Kidney tubule cell (primary cell): ENCODE measurements at places on chromosomes 6 and 20.

DNA sequence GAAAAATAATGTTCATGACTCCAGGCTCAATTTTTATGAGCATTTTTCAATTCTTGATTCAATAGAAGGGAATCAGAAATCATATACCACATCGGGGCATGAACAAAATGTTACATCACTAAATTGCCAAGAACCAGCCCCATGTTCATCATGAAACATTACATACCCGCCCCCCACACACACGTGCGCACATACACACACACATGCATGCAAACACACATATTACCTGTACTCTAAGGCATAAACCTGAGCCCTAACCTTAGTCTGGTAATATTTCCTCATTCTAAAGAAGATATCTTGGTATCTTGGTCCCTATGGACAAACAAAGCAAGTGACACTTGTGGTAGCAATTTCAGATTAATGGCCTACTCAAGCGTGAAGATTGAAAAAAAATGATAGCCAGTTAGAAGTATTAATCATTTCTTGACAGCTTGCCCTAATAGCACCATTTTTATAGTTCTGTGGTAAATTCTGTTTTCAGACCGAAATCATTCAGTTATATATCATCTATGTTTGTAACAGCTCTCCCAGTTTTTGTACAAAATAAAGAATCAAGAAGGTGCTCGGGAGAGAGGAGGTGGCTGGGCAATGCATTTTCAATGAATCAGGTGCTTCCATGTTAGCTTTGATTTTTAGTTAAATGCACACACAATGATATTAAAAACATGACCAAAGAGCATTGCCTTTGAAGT, 95.4 kb upstream of the DOK5 start:
- DNase-seq = no peak

DNA sequence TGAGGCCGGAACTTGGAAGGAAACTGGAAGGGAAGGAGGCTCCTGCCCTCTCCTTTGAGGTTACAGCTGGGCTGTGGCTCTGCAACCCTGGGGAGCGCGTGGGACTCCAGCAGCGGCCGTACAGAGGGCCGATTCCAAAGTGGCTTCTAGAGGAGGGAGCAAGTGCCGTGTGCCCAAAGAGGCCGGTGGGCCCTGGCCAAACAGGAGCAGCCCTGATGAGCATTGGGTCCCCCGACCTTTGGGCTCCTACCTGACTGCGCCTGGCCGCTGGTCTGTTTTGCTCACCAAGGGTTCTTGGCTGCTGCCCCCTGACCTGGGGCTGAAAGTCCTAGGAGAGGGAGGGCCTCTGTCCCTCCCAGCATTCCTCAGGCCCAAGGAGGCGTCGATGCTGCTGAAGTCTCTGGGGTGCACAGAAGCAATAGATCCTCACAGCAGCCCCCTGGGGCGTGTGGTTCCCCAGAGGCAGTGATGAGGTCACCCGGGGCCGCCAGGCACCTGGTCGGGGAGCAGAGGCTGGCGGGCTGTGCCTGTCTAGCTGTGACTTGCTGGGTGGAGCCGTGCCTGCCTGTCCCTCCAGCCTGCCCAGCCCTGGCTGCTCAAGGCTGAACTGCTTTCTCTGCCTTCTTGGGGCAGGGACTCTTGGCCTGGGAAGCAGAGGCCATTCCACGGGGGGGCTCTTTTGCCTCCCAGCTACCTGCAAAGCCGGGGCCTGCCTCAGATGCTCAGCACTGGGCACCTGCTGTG, 9.8 kb downstream of the RBM38 start:
- no peak for DNase-seq

- peak; percentile 54 for DNase-seq
Measured at GRCh38 chr6:90493332-90493731, 93.5 kb downstream of the MAP3K7 start.

DNA sequence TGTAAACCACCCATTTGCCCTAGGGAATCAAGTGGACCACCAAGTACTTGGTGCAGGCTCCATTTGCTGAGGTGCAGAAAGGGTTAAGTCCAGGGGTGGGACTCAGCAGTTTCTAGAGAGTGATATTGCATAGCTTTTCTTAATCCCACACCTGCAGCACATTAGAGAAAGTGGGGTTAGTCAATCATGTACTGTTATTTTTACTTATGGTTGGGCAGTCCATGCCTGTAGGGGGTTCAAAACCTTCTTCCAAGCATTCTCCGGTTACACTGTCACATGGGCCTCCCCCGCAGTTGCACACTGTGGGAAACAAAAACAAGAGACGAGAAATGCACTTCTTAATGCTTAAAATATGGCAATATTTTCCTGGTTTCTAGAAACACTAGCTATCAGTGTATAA, 65.5 kb downstream of the LAMA4 start:
- no peak for DNase-seq

- no peak for DNase-seq
Measured at GRCh38 chr6:562052-562676, 94.7 kb downstream of the HUS1B start.

DNA sequence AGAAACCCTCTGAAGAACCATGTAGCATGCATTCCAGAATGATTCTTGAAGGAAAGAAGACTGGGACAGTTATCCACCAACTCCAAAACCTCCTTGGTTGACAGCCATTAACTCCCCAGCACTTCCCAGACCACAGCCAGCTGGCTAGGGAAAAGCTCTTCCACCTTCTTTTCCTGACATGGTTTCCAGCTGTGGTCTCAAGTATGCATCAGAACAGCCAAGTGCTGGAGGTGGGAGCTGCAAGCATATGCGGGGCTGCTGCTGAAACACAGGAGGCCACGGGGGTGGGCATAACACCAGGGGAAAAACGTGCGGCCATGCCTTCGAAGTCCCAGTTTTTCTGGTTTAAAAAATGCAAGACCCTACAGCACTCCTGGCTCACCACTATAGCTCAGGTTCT, 108.0 kb upstream of the FAM184A start:
- no peak for DNase-seq

DNA sequence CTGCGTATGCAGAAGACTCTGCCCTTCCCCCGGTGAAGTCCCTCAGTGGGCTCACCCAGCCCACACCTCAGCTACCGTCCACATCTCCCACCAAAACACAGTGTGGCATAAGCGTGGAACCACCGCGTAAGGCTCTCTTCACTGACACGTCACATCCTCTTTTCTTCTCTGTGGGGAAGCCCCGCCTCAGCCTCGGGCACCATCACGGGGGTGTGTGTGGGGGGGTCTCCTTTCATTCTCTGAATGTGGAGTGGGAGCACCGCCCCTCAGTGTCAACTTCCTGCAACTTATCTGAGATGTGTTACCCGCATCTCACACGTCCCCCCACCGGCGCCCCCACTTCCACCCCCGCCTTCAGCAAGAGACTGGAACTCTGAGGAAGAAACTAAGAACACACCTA, 388.4 kb upstream of the JARID2 start:
- DNase-seq = no peak

GRCh38 chr6:46013639-46014038, 2.0 kb downstream of the CLIC5 start:
- DNase-seq = no peak

GRCh38 chr20:61451009-61451408, 198.9 kb downstream of the CDH4 start:
- DNase-seq = no peak

- peak; percentile 91 for DNase-seq
Measured at GRCh38 chr6:128600397-128600951, 80.1 kb upstream of the PTPRK start.

DNA sequence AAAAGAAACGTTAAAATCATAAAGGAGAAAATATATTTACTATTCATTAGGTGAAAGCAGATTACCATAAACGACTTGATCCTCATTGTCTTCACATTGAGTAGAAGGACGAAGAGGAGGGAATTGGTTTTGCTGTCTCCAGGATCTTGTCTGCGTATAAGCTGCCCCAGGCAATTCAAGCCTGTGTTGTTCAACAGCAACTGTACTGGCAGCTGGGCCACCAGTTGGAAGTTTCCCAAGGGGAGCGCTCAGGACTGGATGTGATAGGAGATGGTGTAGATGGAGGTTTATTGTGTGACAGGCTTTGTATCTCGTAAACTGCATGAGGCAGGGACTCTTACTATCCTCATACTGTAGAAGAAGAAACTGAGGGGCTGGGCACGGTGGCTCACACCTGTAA, 3.9 kb upstream of the FANCE start:
- no peak for DNase-seq

DNA sequence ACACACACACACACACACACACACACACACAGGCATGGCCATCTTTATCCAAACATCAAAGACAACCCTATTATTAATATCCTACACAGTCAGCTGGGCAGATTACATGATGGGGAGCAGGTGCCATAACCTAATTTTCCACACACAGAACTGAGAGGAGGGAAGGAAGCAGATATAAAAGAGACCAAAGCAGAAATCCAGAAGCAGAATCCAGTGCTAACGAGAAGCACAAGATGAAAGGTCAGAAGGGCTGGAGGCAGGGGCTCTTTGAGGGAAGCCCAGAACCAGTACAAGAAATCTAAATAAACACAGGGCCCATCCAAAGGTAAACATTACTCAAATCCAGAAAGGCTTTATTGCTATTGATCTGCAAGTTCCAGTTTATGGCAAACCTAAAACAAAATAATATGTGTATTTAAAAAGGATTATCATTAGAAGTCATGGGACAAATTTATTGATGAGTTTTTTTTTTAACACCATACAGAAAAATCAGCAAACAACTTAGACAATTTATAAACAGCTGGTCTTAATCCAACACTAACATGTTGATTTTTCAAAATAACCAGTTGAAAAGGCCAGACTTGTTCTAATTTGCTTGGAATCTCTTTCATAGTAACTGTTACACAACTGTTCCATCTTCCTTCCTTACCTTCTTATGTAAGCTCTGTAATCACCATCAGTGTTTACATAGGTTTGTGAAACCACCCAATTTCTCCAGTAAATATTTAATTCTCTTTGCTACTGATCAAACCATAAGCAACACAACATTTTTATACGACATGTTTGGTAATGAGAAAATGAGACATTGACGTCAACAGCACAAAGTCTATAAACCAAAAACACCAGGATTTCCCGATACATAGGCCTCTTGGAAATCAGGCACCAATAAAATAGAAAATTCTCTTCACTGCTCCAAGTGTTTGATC, 34.2 kb downstream of the SLC23A2 start:
- no peak for DNase-seq

DNA sequence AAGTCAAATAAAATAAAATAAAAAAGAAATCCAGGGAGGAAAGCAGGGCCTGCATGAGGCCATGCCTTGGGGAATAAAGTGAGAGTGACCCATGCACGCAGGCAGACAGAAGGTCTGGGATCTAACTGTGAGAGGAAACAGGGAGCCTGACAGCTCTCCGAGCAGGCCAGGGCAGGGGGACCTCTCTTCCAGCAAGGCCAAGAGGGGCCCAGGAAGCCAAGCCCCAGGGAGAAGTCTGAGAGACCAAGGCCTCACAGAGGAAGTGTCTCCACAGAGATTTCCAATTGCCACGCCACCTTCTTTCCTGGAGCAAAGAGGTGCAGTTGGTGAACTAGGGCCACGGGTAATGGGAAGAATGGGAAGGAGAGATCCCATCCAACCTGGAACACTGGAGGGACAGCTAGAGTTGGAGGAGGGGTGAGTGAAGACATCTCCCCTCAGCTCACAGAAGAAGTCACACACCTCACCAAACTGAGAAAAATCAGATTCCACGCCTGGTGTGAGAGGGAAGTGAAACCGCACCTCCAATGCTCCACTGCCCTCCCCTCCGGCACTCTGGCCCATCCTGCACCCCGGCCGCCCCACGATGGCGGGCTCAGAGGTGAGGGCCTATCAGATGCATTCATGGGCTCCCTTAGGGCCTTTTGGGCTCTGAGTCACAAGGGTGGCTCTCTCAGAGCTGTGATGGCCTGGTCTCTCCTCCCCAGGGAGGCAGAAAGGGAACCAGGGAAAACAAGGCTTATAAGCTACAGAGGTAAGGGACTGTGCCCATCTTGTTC, 25.1 kb upstream of the TAF8 start:
- DNase-seq = no peak

DNA sequence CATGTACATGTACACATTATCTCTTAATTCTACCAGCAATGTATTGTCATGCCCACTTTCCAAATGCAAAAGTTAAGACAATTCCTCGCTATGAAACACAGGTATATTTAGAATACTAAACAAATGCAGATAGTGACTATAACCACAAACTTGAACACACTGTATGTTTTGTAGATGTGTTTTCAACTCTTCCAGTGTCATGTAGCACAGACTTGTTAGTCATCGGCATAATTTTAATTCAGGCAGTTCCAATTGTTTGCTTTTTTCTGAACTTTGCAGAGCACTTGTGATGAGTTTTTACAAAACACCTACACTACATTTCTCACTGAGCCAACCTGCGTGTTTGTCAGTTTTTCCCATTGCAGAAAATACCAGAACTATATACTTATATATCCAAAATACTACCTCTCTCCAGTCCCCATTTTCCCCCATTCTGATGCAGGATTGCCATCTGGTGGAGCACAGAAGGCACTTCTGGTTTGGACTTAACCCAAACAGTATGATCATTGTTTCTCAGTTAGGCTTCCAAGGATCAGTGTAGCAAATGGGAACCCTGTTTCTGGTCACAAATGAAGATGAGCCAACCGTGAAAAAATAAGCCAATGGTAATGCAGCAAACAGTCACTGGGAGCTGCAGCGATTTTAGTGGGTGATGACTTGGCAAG, 143.4 kb downstream of the ADGRB3 start:
- peak; percentile 23 for DNase-seq

GRCh38 chr6:1380625-1381427, 8.6 kb upstream of the FOXF2 start:
- DNase-seq = no peak

- no peak for DNase-seq
Measured at GRCh38 chr6:5061152-5061551, 24.0 kb upstream of the PPP1R3G start.

- no peak for DNase-seq
Measured at GRCh38 chr20:36418711-36419110, 112.6 kb downstream of the DLGAP4 start.

DNA sequence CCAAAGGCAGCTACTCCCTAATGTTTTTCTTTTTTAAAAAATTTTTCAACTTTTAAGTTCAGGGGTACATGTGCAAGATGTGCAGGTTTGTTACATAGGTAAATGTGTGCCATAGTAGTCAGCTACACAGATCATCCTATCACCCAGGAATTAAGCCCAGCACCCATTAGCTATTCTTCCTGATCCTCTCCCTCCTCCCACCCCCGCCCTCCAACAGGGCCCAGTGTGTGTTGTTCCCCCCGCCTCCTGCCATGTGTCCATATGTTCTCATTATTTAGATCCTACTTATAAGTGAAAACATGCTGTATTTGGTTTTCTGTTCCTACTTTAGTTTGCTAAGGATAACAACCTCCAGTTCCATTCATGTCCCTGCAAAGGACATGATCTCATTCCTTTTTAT, 12.4 kb downstream of the TRIM15 start:
- no peak for DNase-seq

GRCh38 chr6:150394053-150394898, 25.5 kb downstream of the IYD start:
- no peak for DNase-seq

- DNase-seq = no peak
Measured at GRCh38 chr6:98092331-98092730, 742.0 kb upstream of the POU3F2 start.

GRCh38 chr6:2608503-2608902, 142.2 kb downstream of the MYLK4 start:
- no peak for DNase-seq
